ENCODE measurements at places on chromosomes 16 and 17.

- DNase-seq: no peak
Observed at GRCh38 chr17:81420769-81421462, 25.7 kb downstream of the BAHCC1 start.

- DNase-seq: no peak
Observed at GRCh38 chr16:12300490-12300889, 324.0 kb downstream of the SNX29 start.

DNA sequence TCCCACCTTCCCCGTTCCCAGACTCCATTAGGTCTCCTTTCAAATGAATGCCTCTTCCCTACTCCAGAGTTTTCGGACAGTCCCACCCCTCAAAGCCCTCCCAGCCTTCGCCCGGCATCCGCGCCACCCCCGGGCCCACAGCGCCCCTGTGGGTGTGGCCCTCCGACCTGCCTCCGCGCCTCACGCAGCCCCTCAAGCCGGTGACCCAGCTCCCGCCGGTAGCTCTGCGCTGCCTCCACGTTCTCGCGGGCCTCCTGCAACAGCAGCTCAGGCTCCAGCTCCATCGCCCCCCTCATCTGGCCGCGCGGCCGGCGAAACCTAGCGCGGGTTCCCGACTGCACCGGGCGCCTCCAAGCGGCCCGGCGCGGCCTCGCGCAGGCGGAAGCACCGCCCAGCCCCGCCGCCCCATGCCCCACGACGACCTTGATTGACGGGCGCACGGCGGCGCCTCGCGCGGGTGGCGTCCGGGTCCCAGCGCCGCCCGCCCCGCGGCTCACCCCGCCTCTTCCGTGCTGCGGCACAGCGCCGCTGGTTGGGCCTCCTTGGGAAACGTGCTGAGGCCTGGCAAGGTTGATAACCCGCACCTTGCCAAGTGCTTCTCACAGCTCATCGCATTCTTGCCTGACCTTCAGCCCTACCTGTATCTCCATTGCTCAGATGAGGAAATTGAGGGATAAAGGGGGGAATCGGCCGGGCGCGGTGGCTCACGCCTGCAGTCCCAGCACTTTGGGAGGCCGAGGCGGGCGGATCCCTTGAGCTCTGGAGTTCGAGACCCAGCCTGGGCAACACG, at the start of gene CRLF3:
Gene CRLF3, minus strand, starts transcription at position 337 of the 790 bp plus-strand sequence. Its CDS starts 41 bp downstream, at position 296.
- DNase-seq: peak; percentile 79

DNA sequence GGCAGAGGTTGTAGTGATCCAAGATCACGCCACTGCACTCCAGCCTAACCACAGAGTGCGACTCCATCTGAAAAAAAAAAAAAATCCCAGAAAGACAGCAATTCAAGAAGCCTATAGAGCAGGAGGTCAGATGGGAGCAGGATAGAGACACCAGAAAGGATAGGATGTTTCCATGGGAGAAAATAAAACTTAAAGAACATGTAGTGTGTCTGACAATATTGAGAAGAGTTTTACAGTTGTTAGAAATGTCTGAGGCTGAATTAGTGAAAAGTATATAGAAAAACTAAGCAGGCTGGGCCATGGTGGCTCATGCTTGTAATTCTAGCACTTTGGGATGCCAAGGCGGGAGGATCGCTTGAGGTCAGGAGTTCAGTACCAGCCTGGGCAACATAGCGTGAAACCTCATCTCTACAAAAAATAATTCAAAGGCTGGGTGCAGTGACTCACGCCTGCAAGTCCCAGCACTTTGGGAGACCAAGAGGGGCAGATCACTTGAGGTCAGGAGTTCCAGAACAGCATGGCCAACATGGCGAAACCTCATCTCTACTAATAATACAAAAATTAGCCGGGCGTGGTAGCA, 15.3 kb upstream of the TRIM37 start:
- no peak for DNase-seq

DNA sequence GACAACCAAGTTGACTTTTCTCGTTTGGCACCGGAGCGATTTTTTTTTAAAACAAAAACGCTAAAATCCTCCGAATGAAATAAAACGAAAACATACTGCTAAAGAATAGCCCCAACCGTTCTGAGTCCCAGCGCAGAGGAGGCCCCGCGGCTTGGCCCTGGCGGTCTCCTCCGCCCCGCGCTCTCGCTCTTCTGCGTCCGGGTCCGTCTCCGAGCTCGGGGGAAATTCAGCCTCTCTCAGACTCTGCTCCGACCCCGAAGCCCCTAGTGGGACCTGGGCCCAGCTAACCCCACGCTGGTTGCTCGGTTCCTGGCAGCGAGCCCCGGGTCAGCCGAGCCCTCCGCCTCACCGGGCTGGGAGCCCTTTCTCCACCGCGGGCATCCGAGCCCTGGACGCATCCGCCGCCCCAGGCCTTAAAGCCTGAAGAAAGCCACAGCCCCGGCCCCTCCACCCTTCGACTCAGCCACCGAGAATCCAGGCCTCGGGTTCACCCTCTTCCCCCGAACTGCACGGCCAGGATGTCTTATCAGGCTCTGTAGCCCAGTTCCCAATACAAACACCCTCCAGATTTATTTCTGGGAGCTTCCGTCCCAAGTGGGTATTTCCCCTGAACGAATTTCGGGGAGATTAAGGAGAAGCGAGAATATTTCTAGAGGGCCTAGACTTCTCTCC, 1.2 kb downstream of the TBX2 start:
- no peak for DNase-seq

Data from stimulated activated CD4-positive, alpha-beta T cell treated with anti-CD3 and anti-CD28 coated beads, Interleukin-4, amount 100 ng/mL, for 48 hours (primary cell).